Activated CD4-positive, CD25-positive, alpha-beta regulatory T cell (primary cell): ENCODE measurements at places on chromosomes 16 and 17.

GRCh38 chr16:49855822-49856671, at the start of gene ZNF423:
Gene ZNF423, minus strand, starts transcription at chr16:49856112. Its CDS starts 338 bp downstream, at chr16:49855774.
- no peak for DNase-seq

DNA sequence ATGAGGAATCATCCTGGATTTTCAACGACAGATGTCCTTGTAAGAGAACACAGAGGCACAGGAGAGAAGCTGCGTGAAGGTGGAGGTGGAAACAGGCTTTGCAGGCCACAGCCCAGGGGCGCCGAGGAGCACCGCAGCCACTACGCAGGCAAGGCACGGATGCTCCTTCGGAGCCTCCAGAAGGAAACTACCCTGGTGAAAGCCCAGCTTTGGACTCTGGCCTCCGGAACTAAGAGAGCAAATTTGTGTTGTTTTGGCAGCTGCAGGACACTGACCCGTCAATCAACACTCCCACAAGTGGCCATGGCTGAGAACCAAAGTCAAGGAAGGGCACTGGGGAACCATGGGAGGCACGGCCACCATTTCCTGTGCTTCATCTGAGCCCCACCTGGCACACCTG, 3.4 kb downstream of the ARL16 start:
- no peak for DNase-seq

GRCh38 chr16:89506113-89506504, 2.1 kb upstream of the SPG7 start:
- no peak for DNase-seq

DNA sequence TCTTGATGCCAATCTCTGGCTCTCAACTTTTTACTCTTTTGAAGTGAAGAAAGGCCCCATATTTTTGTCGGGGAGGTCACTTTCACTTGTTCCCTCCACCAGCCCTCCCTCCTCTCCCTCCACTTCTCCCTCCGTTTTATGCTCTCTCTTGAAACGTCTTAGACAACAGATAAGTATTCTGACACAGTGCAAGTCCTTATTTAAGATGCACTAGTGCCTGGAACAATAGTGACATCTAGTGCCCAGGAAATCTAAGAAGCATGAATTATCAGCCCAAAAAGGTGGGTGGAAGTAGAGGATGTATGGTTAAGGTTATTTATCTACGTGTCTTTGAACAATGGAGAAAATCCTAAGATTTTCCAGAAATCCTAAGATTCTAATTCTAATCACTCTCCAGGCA, 17.9 kb downstream of the PSME3IP1 start:
- no peak for DNase-seq

DNA sequence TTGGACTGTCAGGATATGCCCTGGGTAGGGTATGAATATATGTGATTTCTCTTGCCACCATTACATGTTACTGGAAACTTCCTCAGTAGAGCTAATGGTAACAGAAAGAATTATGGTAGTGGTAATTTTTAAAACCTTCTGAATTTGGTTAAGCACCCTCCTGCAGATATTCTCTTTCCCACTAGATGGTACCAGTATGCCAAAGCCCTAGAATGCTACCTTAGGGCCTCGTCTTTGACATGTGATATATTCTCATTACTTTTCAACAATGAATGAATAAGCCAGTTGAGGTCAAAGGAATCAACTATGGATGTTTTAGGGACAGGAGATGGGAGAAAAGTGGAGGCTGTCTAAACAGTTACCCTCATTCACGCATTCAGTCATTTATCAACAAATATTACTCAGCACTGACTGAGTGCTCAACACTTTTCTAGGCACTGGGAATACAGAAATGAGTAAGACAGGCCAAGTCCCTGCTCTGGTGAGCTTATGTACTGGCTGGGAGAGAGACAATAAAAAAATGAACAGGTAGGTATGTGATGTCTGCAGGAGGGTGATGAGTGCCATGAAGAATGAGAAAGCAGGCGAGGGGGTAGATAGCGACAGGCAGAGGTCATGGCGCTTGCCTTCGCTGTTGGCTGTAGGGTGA, 14.7 kb downstream of the CDH13 start:
- DNase-seq: no peak

DNA sequence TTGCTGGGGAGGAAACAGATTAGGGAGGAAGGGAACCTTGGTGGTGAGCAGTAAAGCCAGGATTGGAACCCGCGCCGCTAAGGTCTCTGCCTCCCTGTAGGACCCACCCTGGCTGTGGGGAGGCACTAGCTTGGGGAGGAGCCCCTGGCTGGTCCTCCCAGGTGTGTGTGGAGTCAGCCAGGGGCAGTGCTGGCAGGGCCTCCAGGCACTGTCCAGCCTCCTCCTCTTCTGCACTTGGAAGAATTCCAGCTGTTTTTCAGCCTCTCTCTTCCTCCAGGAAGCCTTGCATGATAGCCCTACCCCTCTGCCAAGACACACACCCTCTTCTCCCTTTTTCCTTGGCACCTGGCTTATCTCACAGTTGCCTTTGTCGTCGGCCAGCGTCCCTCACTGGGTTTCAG, 34.8 kb downstream of the TMEM235 start:
- DNase-seq: no peak

DNA sequence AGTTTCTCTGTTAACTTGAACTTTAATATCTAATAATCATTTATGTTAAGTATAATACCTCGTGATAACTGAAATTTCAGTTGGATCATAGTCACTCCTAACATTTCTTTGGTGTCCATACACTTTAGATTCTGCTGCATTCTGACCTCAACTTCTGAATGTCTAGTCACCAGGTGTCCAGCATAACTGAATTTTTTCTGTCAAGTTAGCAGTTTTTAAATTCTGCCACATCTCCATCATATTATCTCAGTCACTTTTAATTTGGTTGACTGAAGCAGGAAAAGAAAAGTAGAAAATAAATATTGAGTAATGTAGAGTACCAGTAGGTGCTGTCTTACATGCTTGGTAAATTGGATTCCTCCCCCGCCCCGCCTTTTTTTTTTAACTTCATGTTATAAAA, 128.6 kb downstream of the TANC2 start:
- no peak for DNase-seq

DNA sequence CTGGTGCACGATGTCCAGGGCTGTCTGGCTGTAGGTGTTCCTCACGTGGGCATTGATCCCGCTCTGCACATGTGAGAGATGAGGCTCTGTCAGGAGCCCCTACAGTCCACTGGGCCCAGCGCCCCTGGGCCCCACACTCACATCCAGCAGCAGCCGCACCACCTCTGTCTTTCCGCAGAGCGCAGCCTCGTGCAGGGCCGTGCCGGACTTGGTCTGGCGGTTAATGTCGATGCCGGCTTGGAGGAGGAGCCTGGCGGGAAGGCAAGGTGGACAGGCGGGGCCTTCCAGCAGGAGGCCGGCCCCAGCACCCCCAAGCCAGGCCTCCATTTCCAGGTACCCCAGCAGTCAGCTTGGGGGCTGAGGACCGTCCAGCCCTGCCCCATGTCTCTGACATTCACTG, 9.2 kb downstream of the CASKIN1 start:
- DNase-seq: no peak

- DNase-seq: no peak
Measured at GRCh38 chr16:69373019-69373418, 12.8 kb downstream of the TERF2 start.

DNA sequence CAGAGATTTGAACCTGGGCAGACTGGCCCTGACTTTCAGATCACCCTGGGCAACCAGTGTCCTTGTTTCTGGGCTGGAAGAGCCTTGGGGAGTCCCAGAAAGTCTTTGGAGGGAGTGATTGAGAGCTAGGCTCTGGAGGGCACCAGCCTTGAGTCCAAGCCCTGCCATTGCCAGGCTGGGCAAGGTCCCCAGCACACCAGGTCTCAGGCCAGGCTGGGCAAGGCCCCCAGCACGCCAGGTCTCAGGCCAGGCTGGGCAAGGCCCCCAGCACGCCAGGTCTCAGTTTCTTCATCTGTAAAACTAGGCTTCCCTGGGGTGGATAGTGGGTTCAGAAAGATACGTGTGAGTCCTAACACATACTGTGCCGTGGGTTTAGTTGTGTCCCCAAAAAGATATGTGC, 135.0 kb downstream of the IRF8 start:
- DNase-seq: no peak

DNA sequence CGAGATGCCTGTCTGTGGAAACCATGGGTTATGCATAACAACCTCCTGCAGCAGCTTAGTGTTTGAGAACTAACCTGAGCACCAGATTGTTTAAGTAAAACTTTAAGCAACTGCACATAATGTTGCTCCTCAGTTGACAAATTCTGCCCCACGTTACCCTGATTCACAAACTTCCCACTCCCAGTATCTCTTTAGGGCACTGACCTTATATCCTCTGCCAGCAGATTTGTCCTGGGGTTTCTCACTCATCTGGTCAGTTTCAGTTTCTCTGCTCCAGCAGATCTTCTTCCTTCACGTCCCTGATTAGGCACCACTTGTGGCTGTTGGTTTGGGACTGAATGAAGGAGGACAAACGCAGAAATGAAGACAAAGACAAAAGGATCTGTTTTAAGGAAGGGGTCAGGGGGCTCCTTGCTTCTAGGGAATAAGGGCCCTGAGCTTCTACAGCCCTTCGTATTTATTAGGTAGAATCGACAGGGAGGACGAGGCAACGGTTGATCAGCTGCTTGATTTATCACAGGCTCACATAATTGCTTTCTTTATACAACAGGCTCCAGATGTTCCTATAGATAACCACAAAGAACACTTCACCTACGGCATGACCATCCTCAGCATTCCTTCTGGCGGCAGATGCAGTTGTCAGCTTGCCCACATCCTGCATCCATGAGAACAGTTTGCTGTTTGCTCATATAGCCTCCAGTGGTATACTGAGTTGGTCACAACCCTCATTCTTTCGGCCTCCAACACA, 13.5 kb upstream of the ZNF689 start:
- DNase-seq: no peak

DNA sequence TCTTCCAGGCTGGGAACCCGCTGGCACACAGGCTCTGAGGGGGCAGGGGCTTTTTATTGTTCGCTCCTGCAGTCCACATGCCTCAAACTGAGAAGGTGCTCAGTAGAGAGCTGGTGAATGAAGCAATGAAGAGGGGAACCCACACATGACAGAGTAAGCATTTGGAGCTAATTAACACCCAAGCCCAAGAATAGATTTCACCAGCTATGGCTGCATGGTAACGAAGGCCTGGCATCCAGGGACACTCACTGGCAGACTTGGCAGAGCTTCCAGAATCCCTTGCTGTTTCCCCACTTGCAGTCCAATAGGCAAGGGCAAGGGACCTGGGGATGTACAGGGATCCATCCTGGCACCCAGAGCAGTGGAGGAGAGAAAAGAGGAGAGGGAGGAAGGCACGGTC, 12.2 kb downstream of the FLOT2 start:
- no peak for DNase-seq

GRCh38 chr17:50668025-50668837, 33.5 kb downstream of the ABCC3 start:
- DNase-seq: no peak

- DNase-seq: no peak
Measured at GRCh38 chr17:14741491-14741890, 440.6 kb downstream of the HS3ST3B1 start.
